ENCODE measurements at places on chromosomes 6 and 20.

- DNase-seq, result peak; percentile 10
Observed at GRCh38 chr6:7727086-7727945, 1.4 kb downstream of the BMP6 start.

- DNase-seq, result no peak
Observed at GRCh38 chr6:134447883-134448387, 130.0 kb upstream of the SGK1 start.

DNA sequence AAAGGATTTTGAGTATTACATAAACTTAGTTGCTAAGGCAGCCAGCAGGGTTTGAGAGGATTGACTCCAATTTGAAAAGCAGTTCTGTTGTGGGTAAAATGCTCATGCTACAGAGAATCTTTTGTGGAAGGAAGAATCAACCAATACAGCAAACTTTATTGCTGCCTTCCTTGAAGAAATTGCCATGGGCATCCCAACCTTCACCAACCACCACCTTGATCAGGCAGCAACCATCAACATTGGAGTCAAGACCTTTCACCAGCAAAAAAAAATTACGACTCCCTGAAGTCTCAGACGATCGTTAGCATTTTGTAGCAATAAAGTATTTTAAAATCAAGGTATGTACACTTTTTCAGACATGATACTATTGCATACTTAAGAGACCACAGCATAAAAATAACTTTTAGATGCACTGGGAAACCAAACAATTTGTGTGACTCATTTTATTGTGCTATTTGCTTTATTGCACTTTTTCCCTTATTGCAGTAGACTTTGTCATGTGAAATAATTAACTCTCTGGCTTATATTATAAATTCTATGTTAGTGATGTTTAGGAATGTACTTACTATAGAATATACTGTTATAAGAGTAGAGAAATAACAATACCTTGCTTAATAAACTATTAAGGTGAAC is 390.8 kb downstream of the CDKAL1 start:
- no peak for DNase-seq

DNA sequence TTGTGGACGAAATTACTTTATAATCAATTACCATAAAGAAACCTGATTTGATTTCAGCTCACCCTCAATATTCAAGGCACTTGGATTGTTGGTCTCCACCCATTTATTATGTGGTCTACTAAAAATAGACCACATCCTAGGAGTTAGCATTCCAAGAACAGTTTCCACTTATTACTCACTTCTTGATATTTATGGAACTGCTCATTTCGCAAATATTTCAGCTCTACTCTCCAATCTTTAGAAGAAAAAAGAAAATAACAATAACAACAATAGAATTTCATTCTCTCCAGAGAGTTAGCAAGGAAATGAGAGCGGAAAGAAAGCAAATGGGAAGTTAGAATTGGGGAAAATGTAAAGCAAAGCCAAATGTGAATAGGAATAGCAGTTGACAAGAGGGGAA is 26.2 kb upstream of the HDAC2 start:
- DNase-seq, result no peak

GRCh38 chr20:62319346-62319909 is 16.6 kb downstream of the ADRM1 start:
- no peak for DNase-seq

DNA sequence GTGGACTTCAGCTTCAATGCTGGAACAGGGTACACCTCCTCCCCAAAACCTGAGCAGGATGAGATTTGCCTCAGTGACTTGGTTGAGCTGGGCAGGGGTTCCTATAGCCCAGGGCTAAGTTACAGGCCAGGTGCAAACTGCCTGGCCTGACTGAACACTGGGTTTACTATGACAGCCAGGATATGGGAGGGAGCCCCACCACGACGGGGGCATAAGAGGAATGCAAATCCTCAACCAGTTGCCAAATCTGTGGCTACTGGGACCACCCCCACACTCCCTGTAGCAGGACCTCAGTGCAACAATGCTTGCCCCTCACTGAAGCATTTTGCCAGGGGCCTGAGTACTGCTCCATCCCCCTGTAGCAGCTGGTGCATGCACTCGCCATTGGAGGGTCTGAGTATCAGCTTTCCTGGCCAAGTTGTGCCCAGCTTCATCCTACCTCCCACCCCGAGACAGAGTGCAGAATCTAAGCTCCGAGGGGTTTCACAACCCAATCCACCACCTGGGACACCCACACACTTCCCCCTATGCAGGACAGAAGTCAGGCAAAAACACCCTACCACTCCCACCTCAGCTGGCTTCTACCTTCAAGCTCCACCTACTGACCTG is 27.6 kb downstream of the TREML4 start:
- no peak for DNase-seq

GRCh38 chr20:52083627-52084232 is 107.8 kb downstream of the ZFP64 start:
- peak; percentile 70 for DNase-seq
